ENCODE measurements at places on chromosomes 6 and 20. TPM values are rescaled to one million over a fixed set of nuclear protein-coding genes. Genes with fewer than 3 reads are reported as not detected.

DNA sequence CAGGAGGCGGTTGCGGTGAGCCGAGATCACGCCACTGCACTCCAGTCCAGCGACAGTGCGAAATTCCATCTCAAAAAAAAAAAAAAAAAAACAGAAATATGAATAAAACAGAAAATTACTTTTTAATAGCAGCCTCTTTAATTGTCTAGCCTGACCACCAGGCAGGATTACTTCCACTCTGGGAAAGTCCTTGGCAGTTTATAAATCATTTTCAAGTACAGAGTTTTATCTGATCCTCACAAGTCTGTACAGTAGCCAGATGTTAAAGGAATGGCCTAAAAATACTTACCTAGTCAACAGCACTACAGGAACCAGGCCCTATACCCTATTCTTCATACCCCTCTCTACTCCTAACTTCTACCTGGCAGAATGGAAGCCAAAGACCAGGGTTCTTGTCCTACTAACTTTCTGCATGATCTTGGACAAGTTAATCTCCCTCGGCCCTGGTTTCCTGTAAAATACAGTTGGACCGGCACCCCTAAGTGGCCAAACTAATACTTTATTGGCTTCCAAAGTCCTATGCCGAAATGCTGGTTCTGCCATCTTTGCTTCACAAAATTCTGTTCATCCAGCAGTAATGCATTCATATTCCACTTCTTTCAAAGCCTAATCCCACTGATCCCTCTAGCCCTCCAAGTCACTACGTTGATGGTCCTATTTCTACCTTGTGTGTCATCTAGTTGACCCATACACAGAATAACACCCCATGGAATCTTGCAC lies 1.9 kb downstream of the EIF2S2 start:
- DNase-seq = no peak

- no peak for DNase-seq
Measured at GRCh38 chr6:113809826-113810225, 47.3 kb upstream of the MARCKS start.

GRCh38 chr6:62612471-62612870 lies 326.4 kb upstream of the KHDRBS2 start:
- DNase-seq = no peak

DNA sequence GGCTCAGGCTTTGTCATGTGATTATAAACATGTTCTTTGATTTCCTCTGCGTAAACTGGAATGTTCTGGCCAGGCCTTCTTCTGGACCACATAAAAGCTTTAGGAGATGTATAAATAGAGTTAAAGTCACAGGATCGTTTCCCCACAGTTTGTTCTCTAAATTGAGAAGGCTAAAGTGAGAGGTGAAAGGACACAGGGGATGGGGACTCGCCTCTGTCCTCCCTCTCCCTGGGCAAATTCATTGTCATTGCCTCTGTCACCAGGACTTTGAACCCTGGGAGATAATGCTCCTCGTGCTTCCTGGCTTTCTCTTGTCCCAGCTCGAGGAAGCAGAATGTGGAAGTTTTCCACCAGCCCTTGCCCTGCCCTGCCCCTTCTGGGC lies 20.3 kb upstream of the ZFAND3 start:
- DNase-seq = no peak

The KIAA1755 gene
- polyA plus RNA-seq = 3.1 TPM

DNA sequence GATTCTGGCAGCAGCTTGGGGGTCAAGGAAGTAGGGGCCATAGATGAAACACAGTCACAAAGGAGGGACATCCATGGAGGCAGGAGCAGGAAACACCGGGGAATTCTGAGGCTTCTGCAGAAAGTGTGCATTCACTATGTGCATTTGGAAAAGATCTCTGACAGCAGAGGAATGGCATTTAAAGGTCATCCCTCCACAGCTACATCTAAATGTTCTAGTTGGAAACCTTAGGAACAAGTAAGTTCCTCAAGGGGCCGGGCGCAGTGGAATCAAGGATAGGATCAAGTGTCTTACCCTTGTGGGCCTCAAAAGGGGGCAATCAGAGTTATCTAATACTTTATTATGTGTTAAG lies 8.8 kb downstream of the C6orf136 start:
- DNase-seq = no peak

GRCh38 chr6:148947621-148948444 lies 201.0 kb downstream of the UST start:
- DNase-seq = peak; percentile 85

- DNase-seq = no peak
Measured at GRCh38 chr6:54073487-54073886, 37.8 kb upstream of the MLIP start.

GRCh38 chr6:130223508-130223907 lies 757 bp upstream of the SAMD3 start:
- no peak for DNase-seq

GRCh38 chr6:38876475-38876874 lies 161.4 kb downstream of the DNAH8 start:
- DNase-seq = no peak

- no peak for DNase-seq
Measured at GRCh38 chr6:109446541-109446940, 6.0 kb downstream of the SMPD2 start.

- DNase-seq = no peak
Measured at GRCh38 chr20:50267041-50267865, 76.6 kb downstream of the CEBPB start.

DNA sequence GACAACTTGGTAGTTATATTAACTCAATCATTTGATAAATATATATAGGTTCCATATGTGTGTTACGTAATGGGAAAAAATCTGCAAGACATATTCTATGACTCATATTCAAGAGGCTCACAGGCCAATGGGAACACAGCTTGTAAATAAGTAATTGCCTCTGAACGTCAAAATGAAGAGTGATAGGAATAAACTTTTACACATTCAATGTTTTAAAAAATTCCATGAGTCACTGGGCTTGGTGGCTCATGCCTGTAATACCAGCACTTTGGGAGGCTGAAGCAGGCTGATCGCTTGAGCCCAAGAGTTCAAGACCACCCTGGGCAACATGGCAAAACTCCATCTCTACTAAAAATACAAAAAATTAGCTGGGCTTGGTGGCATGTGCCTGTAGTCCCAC lies 209.4 kb upstream of the MCHR2 start:
- DNase-seq = no peak

GRCh38 chr6:157120534-157121232 lies 202.6 kb downstream of the TMEM242 start:
- DNase-seq = no peak

GRCh38 chr20:60302875-60303274 lies 344.7 kb downstream of the CDH26 start:
- DNase-seq = no peak

- DNase-seq = no peak
Measured at GRCh38 chr6:99879431-99879830, 114.6 kb downstream of the MCHR2 start.

The TGM3 gene
- 1.1 TPM for polyA plus RNA-seq

The GPX5 gene
- not detected for polyA plus RNA-seq

The CCN6 gene
- 2.8 TPM for polyA plus RNA-seq

The BEND6 gene
- 7.3 TPM for polyA plus RNA-seq

The SLC22A2 gene
- 11.3 TPM for polyA plus RNA-seq

DNA sequence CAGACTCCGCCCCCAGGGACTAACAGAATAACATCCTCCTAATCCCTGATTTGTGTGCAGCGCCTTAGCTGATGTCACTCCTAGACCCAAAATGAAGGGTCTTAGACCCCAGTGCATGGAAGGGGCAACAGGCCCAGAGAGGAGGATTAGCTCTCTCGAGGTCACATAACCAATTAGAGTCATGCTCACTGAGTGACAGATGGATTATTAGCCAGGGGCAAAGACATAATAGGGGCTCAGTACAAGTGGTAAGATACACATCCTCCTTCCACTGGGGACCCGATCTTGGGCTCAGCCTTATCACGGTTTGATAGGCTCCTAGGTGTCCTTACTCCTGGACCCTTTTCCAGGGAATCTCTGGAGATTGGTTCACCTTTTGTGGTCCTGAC lies 858 bp downstream of the TP53INP2 start:
- DNase-seq = no peak

GRCh38 chr20:60255866-60256265 lies 297.6 kb downstream of the CDH26 start:
- no peak for DNase-seq

GRCh38 chr6:83430611-83431544 lies at the start of gene ME1:
Gene ME1 (minus strand): TSS chr6:83431051. CDS start chr6:83430954, 97 bp downstream.
- peak; percentile 33 for DNase-seq

GRCh38 chr6:35790683-35791082 lies 6.4 kb downstream of the CLPS start:
- DNase-seq = no peak

The PAK5 gene
- polyA plus RNA-seq = 0.48 TPM

Measured in right renal pelvis (tissue), 4 donors.